ENCODE measurements at places on chromosomes 3 and 15. TPM values are rescaled to one million over a fixed set of nuclear protein-coding genes. Genes with fewer than 3 reads are reported as not detected.

The GP9 gene
- not detected for total RNA-seq

The KBTBD13 gene
- total RNA-seq, result not detected

The ETV5 gene
- total RNA-seq, result 0.47 TPM

The TTLL13 gene
- 0.80 TPM for total RNA-seq

The NUSAP1 gene
- 334 TPM for total RNA-seq

The CKMT1A gene
- not detected for total RNA-seq
